ENCODE measurements at places on chromosomes 7 and 10. TPM values are rescaled to one million over a fixed set of nuclear protein-coding genes. Genes with fewer than 3 reads are reported as not detected.

The SH2B2 gene
- total RNA-seq = 0.25 TPM

DNA sequence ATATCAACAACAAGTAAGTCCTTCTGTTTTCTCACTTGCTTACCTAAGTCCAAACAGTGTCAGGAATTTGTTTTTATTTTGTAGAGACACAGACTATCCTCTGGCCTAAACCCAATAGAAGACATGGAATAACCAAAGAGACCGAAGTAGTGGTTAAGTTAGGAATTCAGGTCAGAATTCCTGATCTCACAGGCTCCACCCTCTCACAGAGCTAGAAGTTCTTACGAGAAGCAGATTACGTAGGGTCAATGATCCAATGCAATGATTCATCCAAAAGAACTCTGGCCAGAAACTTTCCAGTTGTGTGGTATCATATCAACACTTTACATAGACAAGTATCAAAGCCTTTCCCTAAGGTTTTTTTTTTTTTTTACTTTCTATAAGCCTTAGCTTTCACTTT, 73.8 kb downstream of the IQUB start:
- DNase-seq = no peak
- H3K4me1 ChIP-seq = no peaks in the 10 kb centered on the region
- H3K36me3 ChIP-seq = no peaks in the 10 kb centered on the region
- H3K27ac ChIP-seq = no peak overlapping the region
- H3K4me3 ChIP-seq = no peak overlapping the region

GRCh38 chr7:54705436-54705835, 53.6 kb downstream of the SEC61G start:
- H3K36me3 ChIP-seq = no peaks in the 10 kb centered on the region
- peak; percentile 5 for DNase-seq
- H3K4me1 ChIP-seq = no peaks in the 10 kb centered on the region
- peaks cover 2% of the 10 kb centered on the region for H3K27me3 ChIP-seq

DNA sequence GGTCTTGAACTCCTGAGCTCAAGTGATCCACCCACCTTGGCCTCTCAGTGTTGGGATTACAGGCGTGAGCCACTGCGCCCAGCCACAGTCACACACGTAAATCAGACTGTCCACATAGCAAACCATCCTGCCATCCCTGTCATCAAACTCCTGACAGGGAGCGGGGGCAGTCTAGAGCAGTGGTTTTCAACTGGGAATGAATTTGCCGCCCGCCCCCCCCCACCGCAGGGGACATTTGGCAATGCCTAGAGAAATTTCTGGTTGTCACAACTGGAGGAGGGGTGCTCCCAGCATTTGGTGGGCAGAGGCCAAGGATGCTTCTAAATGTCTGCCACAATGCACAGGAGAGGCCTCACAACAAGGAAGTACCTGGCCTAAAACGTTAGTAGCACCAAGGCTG, 24.1 kb downstream of the CAMK2G start:
- H3K27ac ChIP-seq = no peak overlapping the region
- no peaks in the 10 kb centered on the region for H3K27me3 ChIP-seq
- H3K36me3 ChIP-seq = peaks cover 33% of the 10 kb centered on the region
- no peak for DNase-seq

- H3K27me3 ChIP-seq = no peaks in the 10 kb centered on the region
- H3K4me3 ChIP-seq = no peak overlapping the region
Measured at GRCh38 chr7:29043576-29043975, 85.4 kb upstream of the TRIL start.

GRCh38 chr7:113831556-113831955, 87.3 kb downstream of the PPP1R3A start:
- H3K36me3 ChIP-seq = no peaks in the 10 kb centered on the region
- H3K4me3 ChIP-seq = no peak overlapping the region
- DNase-seq = peak; percentile 26

The CHST3 gene
- total RNA-seq = 11.5 TPM

DNA sequence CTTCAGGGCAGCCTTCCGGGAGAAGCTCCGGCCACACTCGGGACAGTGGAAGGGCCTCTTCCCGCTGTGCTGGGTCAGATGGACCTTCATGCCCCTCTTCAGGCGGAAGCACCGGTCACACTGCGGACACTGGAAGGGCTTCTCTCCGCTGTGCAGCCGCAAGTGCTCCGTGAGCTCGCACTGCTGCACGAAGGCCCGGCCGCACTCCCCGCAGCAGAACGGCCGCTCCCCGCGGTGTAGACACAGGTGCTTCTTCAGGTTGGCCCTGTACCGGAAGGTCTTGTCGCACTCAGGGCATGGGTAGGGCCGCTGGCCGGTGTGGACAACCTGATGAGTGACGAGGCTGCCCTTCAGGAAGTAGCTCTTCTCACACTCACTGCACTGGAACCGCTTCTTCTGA, 14.2 kb upstream of the ZNF786 start:
- H3K36me3 ChIP-seq = no peaks in the 10 kb centered on the region
- H3K4me1 ChIP-seq = no peaks in the 10 kb centered on the region
- no peak overlapping the region for H3K4me3 ChIP-seq
- H3K27me3 ChIP-seq = no peaks in the 10 kb centered on the region
- no peak for DNase-seq

DNA sequence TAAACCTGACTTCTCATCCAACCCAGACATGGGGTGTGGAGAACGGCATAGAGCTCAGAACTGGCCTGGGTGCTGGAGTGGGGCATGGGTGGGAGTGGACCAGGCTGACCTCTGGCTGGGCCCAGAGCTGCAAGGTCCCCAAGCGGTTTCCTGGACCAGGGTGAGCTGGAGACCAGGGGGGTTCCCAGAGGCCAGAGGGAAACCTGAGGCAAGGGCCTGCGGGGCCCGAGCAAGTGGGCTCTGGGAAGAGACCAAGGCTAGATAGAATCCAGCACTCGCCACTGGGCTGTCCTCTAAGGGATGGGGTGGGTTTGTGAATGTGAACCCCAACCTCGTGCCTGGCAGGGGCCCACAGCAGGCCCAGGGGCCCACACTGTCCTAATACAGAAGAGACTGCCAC, 39.4 kb upstream of the RET start:
- no peaks in the 10 kb centered on the region for H3K27me3 ChIP-seq
- H3K27ac ChIP-seq = no peak overlapping the region
- no peak overlapping the region for H3K4me3 ChIP-seq
- no peaks in the 10 kb centered on the region for H3K36me3 ChIP-seq

GRCh38 chr10:127694580-127695193, 42.3 kb upstream of the FOXI2 start:
- no peaks in the 10 kb centered on the region for H3K27me3 ChIP-seq
- peak; percentile 25 for DNase-seq
- H3K4me1 ChIP-seq = no peaks in the 10 kb centered on the region
- H3K4me3 ChIP-seq = no peak overlapping the region
- no peaks in the 10 kb centered on the region for H3K36me3 ChIP-seq

The FAM171A1 gene
- 75.8 TPM for total RNA-seq

DNA sequence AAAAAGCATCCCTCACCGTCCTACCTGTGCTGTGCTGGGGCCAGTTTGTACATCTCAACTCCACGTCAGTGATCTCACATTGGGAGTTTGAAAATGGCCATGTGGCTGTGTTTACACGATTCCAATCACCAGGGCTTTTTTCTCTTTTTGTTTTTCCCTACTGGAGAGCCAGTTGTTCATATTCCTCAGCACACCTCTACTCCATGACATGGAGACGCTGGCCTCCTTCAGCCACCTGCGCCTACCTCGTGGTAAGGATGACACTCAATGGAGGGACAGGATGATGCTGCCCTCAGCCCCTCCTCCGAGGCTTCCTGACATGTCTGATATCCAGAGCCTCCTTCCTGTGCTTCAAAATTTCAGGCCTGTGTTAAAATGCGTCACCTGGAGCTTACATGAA, 10.3 kb downstream of the CLRN3 start:
- H3K27ac ChIP-seq = no peak overlapping the region
- peaks cover 3% of the 10 kb centered on the region for H3K4me1 ChIP-seq
- H3K36me3 ChIP-seq = no peaks in the 10 kb centered on the region

DNA sequence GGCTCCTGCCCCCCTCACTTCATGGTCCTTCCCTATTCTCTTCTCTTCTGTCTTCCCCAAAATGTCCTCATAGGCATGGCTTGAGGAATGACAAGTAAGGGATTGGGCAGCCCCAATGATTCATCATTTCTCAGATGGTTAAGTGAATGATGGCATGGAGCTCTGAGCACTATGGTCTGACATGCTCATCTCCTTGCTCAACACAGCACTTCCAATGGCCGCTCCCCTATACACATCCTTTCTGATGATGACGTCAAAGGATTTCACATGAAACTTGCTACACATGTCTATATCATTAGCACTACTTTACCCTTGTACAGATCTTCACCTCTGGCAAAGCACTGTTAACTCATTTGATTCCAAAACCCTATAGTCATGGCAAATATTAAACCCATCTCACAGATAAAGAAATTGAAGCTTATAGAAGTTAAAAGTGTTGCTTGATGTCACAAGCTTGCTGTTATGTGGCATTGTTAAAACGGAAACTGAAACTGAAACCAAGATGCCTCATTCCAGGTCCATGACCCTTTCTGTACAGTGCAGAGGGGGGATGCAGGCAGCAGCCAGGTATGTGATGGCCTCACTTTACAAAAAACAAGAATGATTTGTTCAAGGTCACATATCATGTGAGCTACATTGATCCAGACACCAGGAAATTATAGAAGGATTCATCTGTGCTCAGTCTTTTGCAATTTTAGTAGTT, 90.0 kb upstream of the PLXNA4 start:
- H3K36me3 ChIP-seq = no peaks in the 10 kb centered on the region
- no peaks in the 10 kb centered on the region for H3K27me3 ChIP-seq
- H3K27ac ChIP-seq = no peak overlapping the region
- H3K4me3 ChIP-seq = no peak overlapping the region
- no peaks in the 10 kb centered on the region for H3K4me1 ChIP-seq

Measured in endothelial cell of umbilical vein (primary cell).